ENCODE measurements at places on chromosomes 4 and X. TPM values are rescaled to one million over a fixed set of nuclear protein-coding genes. Genes with fewer than 3 reads are reported as not detected.

Gene GPRASP2
- total RNA-seq: 1.6 TPM

GRCh38 chrX:150692831-150693724 is at the start of gene MTMR1:
Gene MTMR1 (plus strand): TSS chrX:150693396. CDS start chrX:150693531, 135 bp downstream.
- H3K4me1 ChIP-seq: peaks cover 42% of the 10 kb centered on the region
- no peaks in the 10 kb centered on the region for H3K36me3 ChIP-seq
- H3K4me3 ChIP-seq: peak within 1 kb of the TSS; percentile 71
- peak within 1 kb of the TSS; percentile 94 for H3K27ac ChIP-seq
- no peaks in the 10 kb centered on the region for H3K27me3 ChIP-seq
- DNase-seq: peak; percentile 74

DNA sequence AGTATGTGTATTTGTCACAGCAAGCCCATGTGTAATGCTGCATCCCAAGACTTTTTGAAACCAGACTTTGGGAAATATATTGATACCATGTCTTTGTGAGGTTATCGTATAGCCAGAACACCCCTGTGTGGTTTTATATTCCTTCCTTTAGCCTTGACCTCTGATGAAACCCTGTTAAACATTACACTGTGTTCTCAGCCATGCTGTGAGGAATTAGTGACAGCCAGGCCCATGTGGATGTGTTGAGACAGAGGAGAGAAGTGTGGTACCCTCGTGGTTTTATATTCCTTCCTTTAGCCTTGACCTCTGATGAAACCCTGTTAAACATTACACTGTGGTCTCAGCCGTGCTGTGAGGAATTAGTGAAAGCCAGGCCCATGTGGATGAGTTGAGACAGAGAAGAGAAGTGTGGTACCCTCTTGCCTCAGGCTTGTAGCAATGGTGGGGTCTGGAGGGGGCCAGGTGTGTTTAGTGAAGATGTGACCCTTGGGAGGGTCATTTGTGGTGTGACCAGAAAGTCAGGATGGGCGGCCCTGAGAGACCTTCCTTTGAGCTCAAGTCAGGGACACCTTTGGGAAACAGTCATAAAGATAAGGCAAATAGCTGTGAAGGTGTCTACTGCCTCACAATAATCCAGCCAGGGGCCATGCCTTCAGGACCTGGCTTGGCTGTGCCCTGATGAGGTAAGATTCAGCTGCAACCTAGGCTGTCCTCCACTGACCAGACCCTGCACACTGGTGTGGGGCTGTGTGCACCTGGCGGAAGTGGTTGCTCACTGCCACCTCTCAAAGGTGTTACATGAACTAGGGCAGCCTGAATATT is 110.0 kb downstream of the IRF2 start:
- no peaks in the 10 kb centered on the region for H3K36me3 ChIP-seq
- H3K4me3 ChIP-seq: no peak overlapping the region
- no peak for DNase-seq
- no peaks in the 10 kb centered on the region for H3K4me1 ChIP-seq

GRCh38 chr4:168887809-168888208 is 122.2 kb downstream of the CBR4 start:
- H3K4me1 ChIP-seq: no peaks in the 10 kb centered on the region
- H3K27ac ChIP-seq: no peak overlapping the region
- no peak overlapping the region for H3K4me3 ChIP-seq
- no peaks in the 10 kb centered on the region for H3K36me3 ChIP-seq

All from Karpas-422 (cell line).